Activated CD4-positive, alpha-beta T cell treated with anti-CD3 and anti-CD28 coated beads, Interleukin-10, Interleukin-2, amounts not matched to agents 100 ng/mL and 50 ng/mL, durations not matched to agents 16 hours and 8 hours (primary cell): ENCODE measurements at places on chromosomes 4 and X.

DNA sequence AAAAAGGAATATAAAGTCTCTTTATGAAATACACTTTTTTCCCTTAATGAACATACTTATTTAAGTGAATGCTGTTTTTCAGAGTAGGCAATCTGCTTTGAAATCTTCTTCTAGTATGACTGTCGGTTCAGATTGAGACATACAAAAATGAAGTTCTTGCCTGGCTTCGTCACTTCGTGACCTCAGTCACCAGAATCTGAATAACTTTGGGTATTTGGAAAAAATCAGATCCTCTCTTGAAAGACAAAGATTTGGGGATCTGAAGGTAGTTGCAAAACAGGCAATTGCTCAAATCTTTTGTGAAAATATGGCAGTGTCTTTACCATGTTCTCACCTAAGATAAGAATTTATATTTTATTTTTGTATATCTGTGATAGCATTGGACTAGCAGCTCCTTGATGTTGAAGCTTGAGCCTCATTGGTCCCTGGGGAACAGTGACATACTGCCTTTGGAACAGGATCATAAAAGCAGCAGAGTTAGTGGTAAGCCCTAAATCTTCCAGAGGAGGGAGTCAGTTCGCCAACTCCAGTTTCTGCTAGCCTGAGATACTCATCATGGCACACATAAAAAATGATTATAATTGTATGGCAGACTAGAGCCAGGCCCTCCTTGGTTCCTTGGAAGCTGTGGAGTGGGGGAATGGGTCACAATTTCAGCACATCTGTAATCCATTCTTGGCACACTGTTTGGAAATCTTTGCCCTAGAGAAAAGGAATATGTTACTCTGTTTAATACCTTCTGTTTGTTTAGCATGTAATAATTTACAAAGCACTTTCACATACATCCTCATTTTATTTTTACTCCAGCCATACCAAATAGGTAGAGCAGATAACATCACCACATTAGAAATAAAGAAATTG is 5.0 kb downstream of the ARFIP1 start:
- DNase-seq = no peak

DNA sequence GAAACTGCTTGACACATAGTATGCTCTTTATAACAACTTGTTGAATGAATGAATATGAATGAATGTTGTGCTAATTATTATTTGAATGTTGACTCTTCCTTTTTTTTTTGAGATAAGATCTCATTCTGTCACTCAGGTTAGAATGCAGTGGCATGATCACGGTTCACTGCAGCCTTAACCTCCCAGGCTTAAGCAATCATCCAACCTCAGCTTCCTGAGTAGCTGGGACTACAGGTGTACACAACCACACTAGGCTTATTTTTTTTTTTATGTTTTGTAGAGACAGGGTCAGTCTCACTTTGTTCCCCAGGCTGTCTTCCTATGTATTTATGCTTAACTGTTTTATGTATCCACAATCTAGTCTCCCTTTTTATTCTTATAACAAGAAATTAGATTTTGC is 114.7 kb upstream of the WDFY3 start:
- DNase-seq = no peak

DNA sequence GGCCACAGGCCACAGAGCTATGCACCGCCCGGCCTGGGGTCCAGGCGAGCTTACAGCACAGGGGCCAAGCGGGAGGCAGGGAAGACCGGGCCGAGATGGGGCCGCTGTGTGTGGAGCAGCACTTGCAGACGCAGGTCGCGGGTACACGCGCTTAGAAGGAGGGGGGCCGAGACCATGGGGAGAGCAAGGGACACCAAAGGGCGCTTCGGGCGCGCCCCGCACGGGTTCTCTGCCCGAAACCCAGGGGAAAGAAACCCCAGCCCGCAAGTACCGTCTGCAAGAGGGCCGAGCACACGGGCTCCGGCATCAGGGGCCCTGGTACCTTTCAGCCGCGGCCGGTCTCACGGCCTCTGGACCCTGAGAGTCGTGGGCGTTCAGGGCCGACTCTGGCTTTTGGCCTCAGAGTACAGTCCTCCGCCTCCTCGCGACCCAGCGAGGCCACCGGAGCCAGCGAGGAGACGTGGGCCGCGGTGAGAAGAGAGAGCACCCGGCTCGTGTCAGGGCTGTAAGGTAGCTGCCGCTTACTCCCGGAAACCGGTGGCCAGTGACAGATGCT is 342 bp downstream of the EOLA2 start:
- DNase-seq = no peak

- no peak for DNase-seq
These were observed 1.3 kb downstream of the BDH2 start for GRCh38 chr4:103098341-103098740.

DNA sequence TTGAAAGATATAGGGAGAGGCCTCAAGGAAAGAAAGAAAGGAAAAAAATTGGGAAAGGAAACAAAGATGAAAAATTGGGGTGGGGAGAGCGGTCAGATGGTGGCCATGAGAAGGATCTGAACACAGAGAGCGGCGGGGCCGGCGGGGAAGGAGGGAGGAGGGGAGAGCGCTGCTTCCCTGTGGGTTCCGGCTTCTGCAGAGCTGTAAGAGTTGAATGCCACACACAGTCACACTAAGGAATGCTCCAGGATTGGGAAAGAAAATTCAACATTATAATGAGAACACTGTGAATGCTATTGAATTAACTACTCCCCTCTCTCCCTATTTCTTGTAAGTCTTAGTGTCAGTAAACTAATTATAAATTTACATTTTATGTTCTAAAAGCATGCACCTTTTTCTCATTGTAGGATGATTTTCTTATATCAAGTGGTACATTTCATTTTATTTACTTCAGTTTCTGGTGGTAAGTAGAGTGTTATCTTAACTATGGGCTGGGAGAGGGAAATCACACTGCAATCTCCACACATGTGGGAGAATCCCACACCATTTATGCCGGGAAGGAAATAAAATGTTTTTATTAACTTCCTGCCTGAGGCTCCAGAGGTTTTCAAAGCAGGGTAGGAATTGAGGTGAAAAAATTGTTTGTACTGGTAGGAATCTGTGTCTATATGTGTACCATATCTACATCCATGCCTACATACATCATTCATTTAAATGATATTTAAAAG is 904 bp downstream of the F11 start:
- no peak for DNase-seq

DNA sequence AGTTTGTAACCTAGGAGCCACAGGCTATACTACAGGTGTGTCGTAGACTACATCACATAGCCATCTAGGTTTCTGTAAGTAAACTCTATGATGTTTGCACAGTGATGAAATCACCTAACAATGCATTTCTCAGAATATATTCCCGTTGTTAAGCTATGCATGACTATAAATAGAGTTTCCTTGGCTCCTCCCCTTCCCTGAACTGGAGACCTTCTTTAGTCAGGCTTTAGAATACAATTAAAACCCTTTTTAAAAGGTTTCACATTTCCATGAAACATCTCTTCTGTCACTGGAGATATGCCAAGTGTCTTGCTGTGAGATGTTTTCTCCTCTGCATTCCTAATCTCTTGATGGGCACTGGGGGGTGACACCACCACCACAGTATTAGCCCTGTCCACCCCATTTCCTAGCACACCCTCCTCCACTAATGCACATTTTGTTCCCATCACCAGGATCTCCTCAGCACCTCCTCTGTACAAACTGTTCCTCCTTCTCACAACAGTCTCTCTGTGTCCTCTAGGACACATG is 334.6 kb upstream of the CPEB2 start:
- no peak for DNase-seq

GRCh38 chrX:24190500-24191156 is 41.1 kb downstream of the ZFX start:
- no peak for DNase-seq

GRCh38 chr4:25076625-25077398 is 46.1 kb upstream of the LGI2 start:
- DNase-seq = no peak

DNA sequence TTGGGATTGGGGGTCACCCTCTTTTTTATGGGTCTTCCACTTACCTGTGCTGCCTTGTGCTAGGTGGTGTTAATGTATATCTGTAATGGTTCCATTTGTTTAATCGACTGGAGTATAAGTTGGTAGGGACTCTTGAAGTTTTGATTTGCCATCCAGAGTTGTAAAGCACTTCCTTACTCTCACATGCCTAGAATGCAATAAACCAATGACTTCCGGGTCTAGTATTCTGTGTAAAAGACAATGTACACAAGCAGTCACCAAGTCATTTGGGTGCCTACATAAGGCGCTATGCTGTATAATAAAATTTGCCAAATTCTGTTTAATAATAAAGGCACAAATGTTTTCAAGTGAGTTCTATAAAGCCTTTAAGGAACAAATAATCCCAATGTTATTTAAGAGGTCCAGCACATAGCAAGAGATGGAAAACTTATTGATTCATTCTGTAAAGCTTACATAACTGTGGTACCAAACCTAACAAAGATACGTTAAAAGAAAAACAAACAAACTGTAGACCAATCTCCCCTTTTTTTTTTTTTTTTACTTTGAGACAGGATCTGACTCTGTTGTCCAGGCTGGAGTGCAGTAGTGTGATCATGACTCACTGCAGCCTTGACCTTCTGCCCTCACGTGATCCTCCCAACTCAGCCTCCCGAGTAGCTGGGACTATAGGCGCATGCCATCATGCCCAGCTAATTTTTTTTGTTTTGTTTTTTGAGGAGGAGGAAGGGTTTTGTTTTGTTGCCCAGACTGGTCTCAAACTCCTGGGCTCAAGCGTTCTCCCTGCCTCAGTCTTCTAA is 41.5 kb upstream of the HPRT1 start:
- no peak for DNase-seq

DNA sequence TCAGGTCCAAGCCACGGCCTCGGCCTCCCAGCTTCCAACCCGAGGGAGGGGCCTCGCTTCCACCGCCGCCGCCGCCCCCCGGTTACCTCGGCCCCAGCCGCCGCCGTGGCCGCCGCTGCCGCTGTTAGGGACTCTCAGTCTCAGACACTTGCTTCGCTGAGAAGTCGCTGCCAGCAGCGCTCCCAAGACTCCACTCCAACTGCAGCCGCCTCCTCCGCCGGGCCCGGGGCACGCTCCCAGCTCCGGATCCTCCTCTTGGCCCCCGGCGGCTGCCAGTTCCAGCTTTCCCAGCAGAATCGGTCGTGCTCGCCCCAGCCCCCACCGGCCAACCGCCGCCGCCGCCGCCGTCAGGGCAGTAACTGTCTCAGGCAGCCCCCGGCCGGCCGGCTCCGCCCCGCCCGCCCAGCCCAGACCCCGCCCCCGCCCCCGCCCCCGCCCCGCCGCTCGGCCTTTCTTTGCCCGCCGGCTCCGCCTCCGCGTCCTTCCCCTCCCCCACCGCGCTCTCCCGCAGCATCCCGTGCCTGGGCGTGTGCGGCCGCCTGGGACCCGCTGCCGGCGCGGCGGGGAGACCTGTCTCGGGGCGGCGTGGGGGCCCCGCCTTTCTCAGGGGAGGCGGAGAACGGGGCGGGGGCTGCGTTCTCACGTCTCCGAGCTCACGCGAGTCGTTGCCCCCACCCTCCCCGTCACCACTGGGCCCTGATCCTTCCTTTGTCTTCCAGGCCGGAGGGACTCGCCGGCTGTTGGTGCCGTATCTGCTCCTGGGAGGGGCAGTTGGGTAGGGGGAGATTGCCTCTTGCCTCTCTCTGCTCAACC is at the start of gene ANKRD50:
Gene ANKRD50, minus strand, starts transcription at position 361 of the 813 bp plus-strand sequence. CDS start 2,221 bp downstream, outside the sequence.
- peak; percentile 74 for DNase-seq

DNA sequence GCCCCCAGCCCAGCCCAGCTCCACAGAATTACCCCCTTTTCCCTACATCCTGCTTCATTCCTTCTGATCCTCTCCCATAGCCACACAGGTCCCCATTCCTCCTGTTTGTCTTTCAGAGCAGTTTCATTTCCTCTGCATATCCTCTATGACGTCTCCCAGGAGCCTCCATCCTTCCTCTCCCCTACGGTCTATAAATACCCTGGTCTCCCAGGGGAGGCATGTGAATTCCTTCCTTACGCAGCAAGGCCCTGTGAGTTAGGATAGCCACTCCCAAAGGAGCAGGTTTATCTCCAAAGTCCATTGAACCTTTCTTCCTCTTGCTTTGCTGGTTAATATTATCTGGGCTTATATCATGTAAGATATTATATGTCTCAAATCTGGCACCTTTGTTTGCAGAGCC is 8.4 kb upstream of the APLN start:
- no peak for DNase-seq

DNA sequence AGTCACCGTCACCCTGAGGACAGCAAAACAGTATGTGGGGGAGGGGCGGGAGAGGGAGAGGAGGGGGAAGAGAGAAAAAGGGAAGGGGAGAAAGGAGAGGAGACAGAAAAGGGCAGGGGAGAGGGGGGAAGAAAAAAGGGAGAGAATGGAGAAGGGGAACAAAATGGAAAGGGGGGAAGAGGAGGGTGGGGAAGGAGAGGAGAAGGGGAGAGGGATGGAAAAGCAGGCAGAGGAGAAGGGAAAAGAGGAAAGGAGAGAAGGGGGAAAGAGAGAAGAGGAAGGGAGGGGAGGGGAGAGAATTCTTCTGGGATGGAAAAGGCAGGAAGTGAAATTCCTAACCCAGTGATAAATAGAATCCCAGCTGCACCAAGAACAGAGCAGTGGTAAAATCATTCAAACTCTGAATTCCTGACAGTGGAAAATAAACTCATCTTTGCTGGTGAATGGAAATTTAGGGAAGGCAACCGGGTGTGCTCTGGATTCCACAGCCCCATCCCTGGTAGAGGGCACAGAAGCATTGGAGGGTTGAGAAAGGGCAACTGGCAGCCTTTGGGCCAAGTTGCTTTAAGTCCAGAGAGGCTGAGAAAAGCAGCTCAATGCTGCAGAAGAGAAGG is 244.2 kb downstream of the BCOR start:
- DNase-seq = no peak

DNA sequence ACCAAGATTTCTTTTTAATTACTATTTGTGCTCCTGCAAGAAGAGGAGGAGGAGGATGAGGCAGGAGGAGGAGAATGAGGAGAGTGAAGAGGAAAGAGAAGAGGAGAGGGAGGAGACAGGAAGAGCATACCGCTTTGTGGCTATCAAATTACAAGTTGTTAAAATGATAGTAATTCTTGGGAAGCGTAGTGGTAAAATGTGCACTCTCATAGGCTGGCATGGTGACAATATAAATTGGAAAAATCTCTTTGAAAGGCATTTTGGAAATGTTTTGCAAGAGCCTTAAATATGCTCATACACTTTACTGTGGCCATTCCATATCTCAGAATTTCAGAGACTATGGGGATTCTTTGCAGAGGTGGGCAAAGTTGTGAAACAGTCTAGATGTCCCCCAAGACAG is 53.2 kb downstream of the MXRA5 start:
- DNase-seq = no peak

GRCh38 chr4:39435659-39436563 is 22.8 kb downstream of the RPL9 start:
- no peak for DNase-seq

DNA sequence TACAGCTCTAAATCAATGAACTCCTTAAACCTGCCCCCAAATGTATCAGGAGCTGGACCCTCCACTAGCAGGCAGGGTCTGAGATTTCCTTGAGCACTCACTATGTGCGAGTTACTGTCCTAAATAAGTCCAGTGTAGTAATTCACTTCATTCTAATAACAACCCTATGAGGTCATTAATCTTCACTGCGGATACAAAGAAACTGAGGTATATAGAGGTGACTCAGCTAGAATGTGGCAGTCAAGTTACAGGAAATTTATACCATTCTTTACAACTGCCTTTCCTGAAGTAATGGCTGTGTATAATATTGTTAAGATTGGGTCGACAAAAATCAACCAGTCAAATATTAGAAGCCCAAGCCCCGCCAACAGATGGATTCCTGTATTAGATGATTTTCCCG is 473.9 kb upstream of the FTHL17 start:
- no peak for DNase-seq

GRCh38 chr4:182280436-182281111 is 37.4 kb downstream of the TENM3 start:
- DNase-seq = no peak
